ENCODE measurements at places on chromosomes 5 and 9.

- no peak for DNase-seq
Measured at GRCh38 chr9:72954431-72955125, 1.7 kb upstream of the ALDH1A1 start.

DNA sequence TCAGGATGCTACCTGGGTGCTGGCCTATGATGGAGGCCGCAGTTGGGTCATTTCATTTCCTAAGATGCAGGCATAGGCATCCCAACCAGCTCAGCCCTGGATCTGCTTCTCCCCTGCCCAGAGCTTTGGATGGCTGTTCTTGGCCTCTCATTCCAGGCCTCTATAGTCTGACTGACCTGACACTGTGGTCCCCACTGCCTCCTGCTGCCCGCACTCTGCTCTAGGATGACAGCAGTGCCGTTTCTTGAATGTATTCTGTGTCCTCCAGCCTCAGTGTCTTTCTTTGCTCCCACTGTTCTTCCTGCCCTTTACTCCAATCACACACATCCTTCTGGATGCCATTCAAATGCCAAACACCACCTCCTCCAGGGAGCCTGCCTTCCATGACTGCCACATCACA, 235.7 kb downstream of the HSPA4 start:
- DNase-seq = no peak

DNA sequence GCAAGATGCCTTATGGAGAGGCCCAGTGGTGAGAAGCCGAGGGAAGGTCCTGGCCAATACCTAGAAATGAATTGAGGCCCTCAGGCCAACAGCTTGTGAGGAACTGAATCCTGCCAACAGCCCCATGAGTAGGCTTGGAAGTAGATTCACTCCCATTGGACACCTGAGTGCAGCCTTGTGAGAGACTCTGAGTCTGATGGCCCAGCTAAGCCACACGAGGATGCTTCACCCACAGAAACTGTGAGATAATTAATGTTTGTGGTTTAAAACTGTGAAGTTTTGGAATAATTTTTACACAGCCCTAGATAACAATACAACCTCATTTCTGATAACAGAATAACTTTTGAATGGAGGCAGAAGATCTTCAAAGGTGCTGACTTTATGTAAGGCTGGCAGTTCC, 65.9 kb upstream of the DAP start:
- no peak for DNase-seq

- peak; percentile 10 for DNase-seq
Measured at GRCh38 chr5:150066901-150067396, 19.4 kb downstream of the CSF1R start.

- DNase-seq = no peak
Measured at GRCh38 chr9:32431940-32432555, 47.6 kb downstream of the ACO1 start.

Measured in activated B cell treated with CpG ODN at 0.5 μM for 24 hours (primary cell).